Neural cell (in vitro differentiated cells): ENCODE measurements at places on chromosomes 11 and 22. TPM values are rescaled to one million over a fixed set of nuclear protein-coding genes. Genes with fewer than 3 reads are reported as not detected.

Gene PKNOX2
- polyA plus RNA-seq = 0.99 and 1.2 TPM in 2 replicates

Gene IGF2
- not detected in 2 replicates for polyA plus RNA-seq

Gene DGAT2
- 2.7 and 4.3 TPM in 2 replicates for polyA plus RNA-seq

Gene SSRP1
- polyA plus RNA-seq = 81.1 and 84.7 TPM in 2 replicates

Gene TSSK2
- 0.26 TPM in 1 of 2 replicates, not detected in the other for polyA plus RNA-seq

Gene GNG3
- 120 and 121 TPM in 2 replicates for polyA plus RNA-seq

Gene TRPM5
- polyA plus RNA-seq = not detected in 2 replicates

Gene SERHL2
- polyA plus RNA-seq = 0.80 and 0.99 TPM in 2 replicates

Gene MS4A6E
- not detected in 2 replicates for polyA plus RNA-seq

Gene TRMT2A
- 96.7 and 103 TPM in 2 replicates for polyA plus RNA-seq

Gene TMEM86A
- polyA plus RNA-seq = 3.3 and 4.4 TPM in 2 replicates

Gene SMIM35
- 0.12 TPM in 1 of 2 replicates, not detected in the other for polyA plus RNA-seq

Gene MPPED1
- 24.1 and 33.4 TPM in 2 replicates for polyA plus RNA-seq

Gene SLC22A8
- not detected in 2 replicates for polyA plus RNA-seq

Gene DEFB131B
- not detected in 2 replicates for polyA plus RNA-seq

Gene CBLIF
- polyA plus RNA-seq = not detected in 2 replicates

Gene ZNHIT2
- 6.9 and 7.0 TPM in 2 replicates for polyA plus RNA-seq

Gene CNTF
- 2.3 and 3.6 TPM in 2 replicates for polyA plus RNA-seq

Gene FXYD6
- polyA plus RNA-seq = 218 and 259 TPM in 2 replicates

Gene RBMXL2
- polyA plus RNA-seq = not detected in 2 replicates

Gene DNAJB13
- polyA plus RNA-seq = not detected in 2 replicates

Gene RAB38
- polyA plus RNA-seq = 0.40 TPM in 1 of 2 replicates, not detected in the other

Gene BCO2
- polyA plus RNA-seq = 6.7 and 7.4 TPM in 2 replicates

Gene LIF
- 0.05 TPM in 1 of 2 replicates, not detected in the other for polyA plus RNA-seq

Gene CEND1
- 11.8 and 16.2 TPM in 2 replicates for polyA plus RNA-seq

Gene TRIM3
- polyA plus RNA-seq = 81.7 and 120 TPM in 2 replicates

Gene SCUBE1
- polyA plus RNA-seq = 8.4 and 21.6 TPM in 2 replicates

Gene H19
- polyA plus RNA-seq = not detected in 2 replicates

Gene TCN2
- polyA plus RNA-seq = 13.0 and 17.5 TPM in 2 replicates

Gene LSP1
- not detected in 2 replicates for polyA plus RNA-seq

Gene DENND6B
- polyA plus RNA-seq = 51.0 and 58.9 TPM in 2 replicates

Gene CCDC188
- not detected in 2 replicates for polyA plus RNA-seq

Gene ZNRF3
- 2.6 and 2.9 TPM in 2 replicates for polyA plus RNA-seq

Gene P4HA3
- not detected in 2 replicates for polyA plus RNA-seq

Gene YPEL4
- 18.4 and 19.8 TPM in 2 replicates for polyA plus RNA-seq

Gene ABCG4
- polyA plus RNA-seq = 1.5 and 3.0 TPM in 2 replicates

Gene IGSF9B
- 2.3 and 4.8 TPM in 2 replicates for polyA plus RNA-seq

Gene KRTAP5-2
- polyA plus RNA-seq = not detected in 2 replicates

Gene OR51B4
- not detected in 2 replicates for polyA plus RNA-seq

Gene OR52D1
- polyA plus RNA-seq = not detected in 2 replicates

Gene NPAS4
- polyA plus RNA-seq = 6.7 and 10.6 TPM in 2 replicates

Gene SLC16A8
- polyA plus RNA-seq = not detected in 2 replicates

Gene APLNR
- not detected in 2 replicates for polyA plus RNA-seq

Gene UPK3A
- polyA plus RNA-seq = not detected in 2 replicates

Gene RIC3
- 94.5 and 103 TPM in 2 replicates for polyA plus RNA-seq

Gene DBX1
- polyA plus RNA-seq = not detected in 2 replicates

Gene SYT12
- 2.1 and 2.3 TPM in 2 replicates for polyA plus RNA-seq

Gene ARHGAP32
- polyA plus RNA-seq = 12.0 and 15.6 TPM in 2 replicates

Gene TRIM49D1
- polyA plus RNA-seq = not detected in 2 replicates

Gene POLR3H
- 28.0 and 35.8 TPM in 2 replicates for polyA plus RNA-seq

Gene OR11H1
- not detected in 2 replicates for polyA plus RNA-seq

Gene USH1C
- 0.67 TPM in 1 of 2 replicates, not detected in the other for polyA plus RNA-seq

Gene ADM
- 0.30 and 1.6 TPM in 2 replicates for polyA plus RNA-seq
